ENCODE measurements at places on chromosomes 3 and 15.
A peak's percentile ranks its signal among the peaks of the same experiment; 100 is the strongest.

DNA sequence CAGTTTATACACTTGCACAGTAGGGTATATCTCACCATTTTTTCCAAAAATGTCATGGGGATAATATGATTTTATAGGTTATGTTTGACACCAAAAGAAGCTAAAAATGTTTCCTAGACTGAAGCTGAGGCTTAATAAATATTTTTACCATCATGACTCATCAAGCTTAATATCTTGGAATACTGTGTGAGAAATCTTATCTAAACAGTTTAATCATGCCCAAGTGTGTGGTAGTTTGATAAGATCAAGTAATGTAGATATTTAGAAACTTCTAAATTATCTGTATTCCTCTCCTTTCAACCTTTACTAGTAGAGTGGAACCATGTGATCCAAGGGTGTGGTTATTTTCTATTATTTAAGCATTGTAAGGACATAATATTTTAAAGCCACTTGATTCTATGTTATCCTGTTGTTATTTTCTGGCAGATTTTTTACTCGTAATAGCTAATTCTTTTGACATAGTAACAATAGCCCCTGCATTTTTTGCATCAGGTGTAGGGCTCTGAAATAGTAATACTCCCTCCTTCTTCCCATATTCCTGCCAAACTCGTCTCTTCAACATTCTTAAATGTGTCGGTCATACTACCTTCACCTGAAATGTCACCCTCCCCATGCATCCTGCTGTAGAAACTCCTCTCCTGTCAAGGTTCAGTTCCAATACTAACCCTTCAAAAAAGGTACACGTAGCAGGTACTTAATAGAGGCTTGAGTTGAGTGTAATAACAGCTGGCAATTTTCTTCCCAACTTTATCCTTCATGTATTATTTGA is 729.6 kb downstream of the NLGN1 start:
- DNase-seq, result no peak

DNA sequence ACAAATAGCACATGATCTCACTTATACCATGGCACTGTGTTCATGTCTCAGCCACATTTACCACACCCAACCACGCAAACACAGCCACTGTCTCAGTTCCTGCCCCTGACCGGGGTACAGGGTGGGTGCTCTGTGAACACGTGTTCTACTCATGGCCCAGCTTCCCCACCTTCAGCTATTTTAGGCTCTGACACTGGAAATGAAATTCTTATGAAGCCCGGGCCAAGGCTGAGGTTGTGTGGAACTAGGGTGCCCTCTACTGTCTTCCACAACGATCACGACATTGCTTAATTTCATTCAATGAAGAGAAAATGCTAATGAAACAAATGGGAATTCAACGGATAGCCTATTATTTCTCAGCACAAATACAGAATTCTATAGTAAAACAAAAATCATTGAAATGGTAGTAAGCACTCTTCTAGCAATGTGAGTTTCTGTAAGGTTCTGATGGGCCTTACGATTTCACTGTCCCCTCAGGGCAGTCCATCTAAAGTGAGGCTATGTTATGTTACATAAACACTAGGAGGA is 2.1 kb upstream of the GABRA5 start:
- DNase-seq, result no peak

DNA sequence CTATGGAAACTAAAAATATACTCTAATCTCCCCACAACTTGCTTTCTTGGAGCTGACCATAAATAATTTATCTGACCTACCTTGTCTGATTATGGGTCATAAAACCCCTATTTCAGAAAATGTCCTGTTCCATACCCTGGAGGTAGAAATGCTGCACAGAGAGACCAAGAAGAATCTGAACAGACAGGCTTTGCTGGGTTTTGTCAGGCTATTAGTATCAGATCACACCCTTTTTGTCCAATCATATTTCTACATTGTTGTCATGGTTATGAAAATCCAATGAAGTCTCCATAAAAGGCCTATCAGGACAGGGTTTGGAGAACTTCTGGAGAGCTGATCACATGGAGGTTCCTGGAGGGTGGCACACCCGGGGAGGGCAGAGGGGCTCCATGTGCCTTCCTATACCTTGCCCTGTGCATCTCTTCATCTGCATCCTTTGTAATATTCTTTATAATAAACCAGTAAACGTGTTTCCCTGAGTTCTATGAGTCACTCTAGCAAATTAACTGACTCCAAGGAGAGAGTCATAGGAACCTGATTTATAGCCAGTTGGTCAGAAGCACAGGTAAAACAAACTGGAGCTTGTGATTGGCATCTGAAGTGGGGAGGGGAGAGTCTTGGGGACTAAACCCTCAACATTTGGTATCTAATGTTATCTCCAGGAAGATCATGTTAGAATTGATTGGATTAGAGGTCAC is 58.1 kb downstream of the NGLY1 start:
- no peak for DNase-seq

DNA sequence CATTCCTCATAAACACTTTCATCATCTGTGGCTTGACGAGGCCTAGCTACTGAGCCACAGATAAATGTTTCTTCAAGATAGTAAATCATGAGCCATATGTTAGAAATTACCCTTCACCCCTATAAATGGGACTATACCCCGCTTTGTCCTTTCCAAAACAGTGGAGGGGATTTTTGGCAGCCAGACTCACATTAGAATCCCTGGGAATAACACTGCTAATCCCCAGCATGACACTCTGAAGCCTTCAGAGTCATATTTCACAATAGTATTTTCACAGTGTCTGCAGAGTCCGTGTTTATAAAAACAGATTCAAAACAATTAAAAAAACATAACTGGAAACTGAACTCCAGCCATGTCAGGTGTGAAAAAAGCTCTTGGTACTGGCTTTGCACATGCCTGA is 271.6 kb downstream of the ERC2 start:
- no peak for DNase-seq

DNA sequence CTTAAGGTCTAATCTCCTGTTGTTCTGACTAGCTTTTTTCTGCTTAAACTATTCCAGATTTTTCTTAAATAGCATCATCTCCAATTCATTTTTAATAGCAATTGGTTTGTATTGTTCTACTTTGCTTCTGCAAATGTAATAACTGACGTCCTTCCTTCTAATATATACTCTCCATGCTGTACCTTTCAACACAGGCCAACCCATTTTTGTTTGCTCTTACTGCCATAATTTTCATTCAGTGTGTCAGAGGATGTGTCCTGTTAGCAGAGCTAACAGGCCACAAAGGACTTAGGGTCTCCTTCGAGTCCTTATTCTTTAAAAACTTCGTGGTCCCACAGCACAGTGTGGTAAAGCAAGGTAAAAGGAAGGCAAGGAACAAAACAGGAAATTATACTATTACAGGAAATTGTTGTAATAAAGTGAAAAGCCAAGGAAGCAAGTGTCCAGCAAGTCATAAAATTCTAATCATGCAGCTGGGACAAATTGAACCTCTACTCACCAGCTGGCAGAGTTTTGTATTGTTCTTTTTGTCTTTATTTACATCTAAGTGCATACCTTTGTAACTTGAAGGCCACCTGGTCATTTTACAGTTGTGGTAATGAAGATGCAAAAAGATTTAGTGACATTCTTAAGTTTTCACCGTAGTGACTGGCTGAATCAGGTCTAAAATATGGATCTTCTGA is 64.9 kb upstream of the ZBTB20 start:
- DNase-seq, result no peak

DNA sequence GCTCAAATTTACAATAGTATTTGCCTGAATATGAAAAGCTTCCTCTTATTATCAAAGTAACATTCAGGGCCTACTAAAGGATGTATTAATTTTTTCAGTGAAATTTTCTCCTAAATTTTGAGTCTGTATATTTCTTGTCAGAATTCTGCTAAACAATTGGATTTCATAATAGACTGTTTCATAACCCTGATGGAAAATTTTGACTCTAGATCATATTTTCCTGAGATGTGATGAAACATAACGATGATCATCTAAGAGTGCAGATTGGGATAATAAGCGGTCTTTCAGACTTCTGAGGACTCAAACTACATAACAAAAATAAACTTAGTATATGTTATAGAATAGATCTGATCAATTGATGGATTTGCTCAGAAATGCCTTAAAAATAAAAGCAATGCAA is 574.5 kb upstream of the TBL1XR1 start:
- no peak for DNase-seq

DNA sequence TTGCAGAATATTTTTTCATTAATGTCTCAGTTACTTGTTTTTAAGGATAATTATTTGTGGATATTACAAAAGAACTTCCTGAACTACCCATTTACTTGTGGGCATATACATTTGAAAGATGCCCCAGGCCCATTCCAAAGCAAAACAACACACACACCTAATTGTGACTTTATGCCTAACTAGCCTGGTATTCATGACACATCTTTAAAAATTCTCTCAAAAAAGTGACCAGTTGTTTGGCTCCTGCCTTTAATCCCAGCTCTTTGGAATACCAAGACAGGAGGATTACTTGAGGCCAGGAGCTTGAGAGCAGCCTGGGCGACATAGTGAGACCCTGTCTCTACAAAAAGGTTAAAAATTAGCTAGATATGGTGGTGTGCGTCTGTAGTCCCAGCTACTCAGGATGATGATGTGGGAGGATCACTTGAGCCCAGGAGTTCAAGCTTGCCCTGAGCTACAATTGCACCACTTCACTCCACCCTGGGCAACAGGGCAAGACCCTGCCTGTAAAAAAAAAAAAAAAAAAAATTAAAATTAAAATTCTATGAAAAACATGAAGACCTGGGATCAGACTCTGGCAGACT is 51.7 kb upstream of the SLC4A7 start:
- no peak for DNase-seq

DNA sequence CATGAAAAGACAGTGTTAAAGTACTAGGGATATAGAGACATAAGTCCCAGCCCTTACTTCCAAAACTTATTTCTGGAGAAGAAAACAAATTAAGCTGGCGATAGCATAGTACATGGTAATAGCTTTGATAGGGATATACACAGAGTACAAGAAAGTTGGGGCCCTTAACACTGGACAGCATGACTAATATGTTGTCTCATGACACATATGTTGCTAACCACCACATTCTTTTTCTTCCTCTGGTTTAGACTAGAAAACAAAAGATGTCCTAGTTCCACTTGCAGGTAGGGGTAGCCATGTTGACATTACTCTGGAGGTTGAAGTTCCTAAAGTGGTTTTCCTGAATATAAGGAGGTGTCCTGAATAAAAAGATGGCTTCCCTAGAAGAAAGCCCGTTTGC is 75.3 kb downstream of the RFX7 start:
- no peak for DNase-seq

DNA sequence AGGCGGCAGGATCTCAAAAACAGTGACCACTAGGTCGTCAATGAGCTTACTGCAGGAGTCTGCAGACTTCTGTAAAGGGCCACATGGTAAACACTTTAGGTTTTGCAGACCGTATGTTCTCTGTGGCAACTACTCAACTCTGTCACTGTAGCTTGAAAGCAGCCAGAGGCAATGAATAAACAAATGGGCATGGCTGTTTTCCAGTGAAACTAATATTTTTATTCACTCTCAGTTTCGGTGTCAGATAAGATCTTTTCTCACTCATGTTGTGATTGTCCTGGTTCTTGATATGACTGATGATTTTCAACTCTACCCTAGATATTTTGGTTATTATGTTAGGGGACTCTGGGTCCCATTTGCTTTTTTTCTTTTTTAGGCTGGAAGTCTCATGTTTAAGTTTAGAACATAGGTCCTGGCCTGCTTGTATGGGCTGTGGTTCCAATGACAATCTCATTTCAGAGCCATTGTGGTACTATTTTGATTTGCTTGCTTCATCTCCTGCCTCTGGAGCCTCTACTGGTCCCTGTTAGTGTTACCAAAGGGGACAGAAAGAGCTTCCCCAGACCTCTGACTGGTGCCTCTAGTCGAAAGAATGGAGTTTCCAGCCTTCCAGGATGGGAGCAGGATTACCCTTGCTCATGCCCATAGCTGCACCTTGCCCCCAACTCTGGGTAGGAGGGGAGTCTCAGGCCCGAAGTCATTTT is 222.0 kb downstream of the STT3B start:
- no peak for DNase-seq

DNA sequence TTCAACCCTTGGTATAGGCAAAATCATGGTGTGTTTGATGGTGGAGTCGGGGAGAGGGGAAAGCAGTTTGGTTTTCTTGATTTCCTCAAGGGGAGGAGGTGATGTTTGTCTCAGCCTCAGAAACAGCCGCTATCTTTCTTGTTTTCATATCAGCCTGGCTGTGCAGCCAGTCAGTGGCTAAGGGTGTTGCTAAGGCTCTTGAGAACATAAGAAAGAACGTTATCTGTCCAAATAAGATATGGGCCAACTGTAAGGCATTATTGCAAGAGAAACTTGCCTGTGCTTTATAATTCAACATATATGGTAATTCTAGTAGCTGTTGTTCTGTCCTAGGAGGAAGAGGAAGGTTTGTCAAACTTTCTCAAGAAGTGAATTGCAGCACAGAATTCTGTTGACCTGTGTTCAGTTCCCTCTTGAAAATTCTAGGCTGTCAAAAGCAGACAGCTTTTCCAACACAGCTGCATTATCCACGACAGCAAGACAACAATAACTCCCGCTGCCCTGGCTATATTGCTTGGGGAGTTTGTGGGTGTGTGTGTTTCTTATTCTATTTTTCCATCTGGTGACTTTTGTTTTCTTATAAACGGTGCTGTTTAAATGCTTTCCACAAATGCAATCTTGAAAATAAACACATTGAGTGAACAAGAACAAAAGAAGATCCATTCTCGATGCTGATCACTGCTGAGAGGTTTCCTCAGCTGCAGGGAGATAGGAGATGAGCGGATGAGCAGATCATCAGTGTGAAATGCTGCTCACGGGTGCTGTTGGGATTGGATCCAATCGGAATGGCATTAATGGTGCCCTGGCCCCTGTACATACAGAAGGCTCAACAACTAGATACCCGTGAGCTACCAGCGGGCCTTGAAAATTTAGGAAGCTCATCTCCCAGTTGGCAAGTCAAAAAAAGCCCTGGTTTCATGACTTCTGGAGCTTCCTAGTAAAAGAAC is 90.8 kb upstream of the TNFAIP8L3 start:
- no peak for DNase-seq

GRCh38 chr3:183262875-183263378 is 9.9 kb downstream of the B3GNT5 start:
- DNase-seq, result no peak

- DNase-seq, result no peak
Observed at GRCh38 chr15:29057856-29058255, 172.1 kb downstream of the APBA2 start.

GRCh38 chr15:70557521-70558258 is 205.7 kb downstream of the UACA start:
- DNase-seq, result no peak

DNA sequence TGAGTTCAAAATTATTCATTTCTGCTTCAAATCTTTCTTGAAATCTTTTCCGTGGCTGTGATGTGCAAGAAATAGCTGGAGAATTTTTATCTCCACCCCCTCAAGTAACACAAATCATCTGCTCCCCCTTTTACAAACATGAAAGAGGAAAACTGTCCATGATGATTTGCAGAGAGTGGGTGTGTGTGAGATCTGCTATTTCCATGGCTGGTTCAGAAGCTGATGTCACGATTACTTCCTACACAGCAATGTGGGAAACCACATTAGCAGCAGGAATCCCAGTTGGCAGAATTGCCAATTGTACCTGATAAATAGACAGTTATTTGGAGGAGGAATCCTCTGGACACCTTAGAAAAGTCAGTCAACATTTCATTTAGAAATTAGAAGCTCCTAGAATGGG is 75.2 kb upstream of the GRM7 start:
- DNase-seq, result no peak

- peak; percentile 35 for DNase-seq
Observed at GRCh38 chr3:27134171-27134796, 234.9 kb downstream of the NEK10 start.

All from activated naive CD4-positive, alpha-beta T cell (primary cell).